GM12865 (cell line): ENCODE measurements at places on chromosomes 6 and 20.

DNA sequence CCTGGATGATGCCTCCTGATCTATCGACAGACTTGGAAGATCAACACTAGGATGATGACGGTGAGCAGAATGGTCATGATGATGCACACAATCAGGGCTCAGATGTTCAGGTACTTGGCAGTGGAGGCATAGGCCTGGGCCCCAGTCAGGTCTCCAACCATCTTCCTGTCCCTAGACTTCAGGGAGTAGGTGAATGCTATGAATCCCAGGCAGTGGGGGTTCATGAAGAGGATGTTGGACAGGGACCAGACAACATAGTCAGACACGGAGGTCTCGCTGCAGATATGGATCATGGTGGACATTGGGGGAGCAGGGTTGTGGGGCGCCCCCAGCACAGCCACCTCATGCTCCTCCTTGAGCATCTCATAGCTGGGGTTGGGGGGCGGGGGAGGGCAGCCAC, 27.5 kb downstream of the HLA-F start:
- no peak for DNase-seq

- peak; percentile 78 for DNase-seq
Observed at GRCh38 chr6:63307581-63308246, 12.1 kb downstream of the LGSN start.

GRCh38 chr6:28976677-28977076, 28.4 kb downstream of the ZNF311 start:
- no peak for DNase-seq

DNA sequence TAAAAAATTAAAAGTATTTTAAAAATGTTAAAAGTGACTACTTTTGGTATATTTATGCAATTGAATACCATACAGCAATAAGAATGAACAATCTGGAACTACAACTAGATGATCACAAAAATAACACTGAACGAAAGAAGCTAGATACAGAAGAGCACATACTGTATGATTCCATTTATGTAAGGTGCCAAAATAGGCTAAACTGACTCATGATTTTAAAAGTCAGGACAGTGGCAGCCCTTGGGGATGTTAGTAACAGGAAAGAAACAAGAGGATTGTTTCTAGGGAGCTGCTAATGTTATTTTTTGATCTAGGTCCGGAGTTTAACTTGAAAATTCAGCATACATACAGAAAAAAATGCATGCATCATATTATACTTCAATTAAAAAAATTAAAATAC, 42.3 kb downstream of the KIF13A start:
- no peak for DNase-seq

DNA sequence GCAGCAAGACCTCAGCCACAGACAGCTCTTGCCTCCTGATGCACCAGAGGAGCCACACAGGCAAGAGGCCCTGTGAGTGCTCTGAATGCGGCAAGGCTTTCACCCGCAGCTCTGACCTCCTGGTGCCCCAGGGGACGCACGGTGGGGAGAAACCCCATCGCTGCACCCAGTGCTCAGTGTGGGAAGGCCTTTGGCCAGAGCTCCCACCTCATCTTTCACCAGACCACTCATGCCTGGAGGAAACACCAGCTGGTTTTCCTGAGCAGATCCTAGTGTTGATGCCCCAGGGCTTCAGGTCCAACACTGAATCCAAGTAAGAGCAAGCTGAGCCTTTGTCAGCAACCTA, 37.0 kb upstream of the XRN2 start:
- DNase-seq: peak; percentile 4

DNA sequence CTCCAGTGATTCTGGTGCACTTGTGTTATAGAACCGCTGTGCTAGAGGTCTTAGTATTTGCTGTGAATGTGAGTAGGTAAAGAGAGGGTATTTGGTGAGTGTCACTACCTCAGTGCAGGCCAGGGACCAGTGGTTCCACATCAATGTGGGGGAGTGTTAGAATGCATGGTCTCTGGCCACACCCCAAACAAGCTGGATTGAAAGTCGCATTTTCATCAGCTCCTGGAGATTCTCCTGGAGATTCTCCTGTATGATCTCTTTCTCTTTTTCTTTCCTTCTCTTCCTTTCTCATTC, 26.8 kb upstream of the BCAS1 start:
- no peak for DNase-seq

DNA sequence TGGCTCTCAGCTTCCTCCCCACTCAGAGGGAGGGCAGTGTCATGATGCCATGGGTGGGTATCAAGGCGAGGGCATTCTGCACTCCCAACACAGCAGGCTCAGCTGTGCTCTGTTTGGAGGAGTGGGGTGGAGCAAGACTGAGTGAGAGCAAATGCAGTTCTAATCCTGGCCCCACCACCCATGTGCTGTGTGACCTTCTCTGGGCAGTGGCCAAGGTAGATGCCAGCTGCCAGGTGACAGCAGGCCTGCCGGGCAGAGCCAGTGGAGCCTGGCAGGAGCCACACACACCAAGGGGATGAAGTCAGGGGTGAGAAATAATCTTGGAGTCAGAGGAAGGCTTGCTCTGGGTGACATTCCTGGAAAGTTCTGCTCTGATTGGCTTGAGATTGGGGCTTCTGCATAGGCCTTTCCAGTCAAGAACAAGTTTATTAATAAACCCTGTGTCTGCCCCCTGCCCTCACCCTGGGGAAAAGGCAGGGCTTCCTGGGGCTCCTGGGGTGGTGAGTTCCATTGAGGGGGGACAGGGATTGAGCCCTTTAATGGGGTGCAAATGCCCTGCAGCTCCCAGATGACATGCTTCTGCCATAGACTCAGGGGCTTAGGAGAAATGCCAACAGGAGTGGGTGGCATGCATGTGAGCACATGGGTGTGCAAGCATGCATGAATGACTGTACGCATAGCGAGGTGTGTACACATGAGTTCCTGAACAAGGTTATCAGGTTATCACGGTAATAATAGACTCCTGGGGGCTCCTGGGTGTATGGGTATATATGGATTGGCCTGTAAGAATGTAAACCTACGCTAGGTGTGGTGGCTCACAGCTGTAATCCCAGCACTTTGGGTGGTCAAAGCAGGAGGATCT, 134.2 kb downstream of the MRPL14 start:
- no peak for DNase-seq

- DNase-seq: no peak
Observed at GRCh38 chr6:141752677-141753076, 380.0 kb upstream of the GJE1 start.

- DNase-seq: no peak
Observed at GRCh38 chr6:150249261-150249660, 106.4 kb downstream of the PPP1R14C start.

GRCh38 chr20:57658833-57659516, 38.7 kb upstream of the ZBP1 start:
- DNase-seq: no peak

GRCh38 chr6:96704713-96705112, 132.6 kb downstream of the GPR63 start:
- peak; percentile 9 for DNase-seq

DNA sequence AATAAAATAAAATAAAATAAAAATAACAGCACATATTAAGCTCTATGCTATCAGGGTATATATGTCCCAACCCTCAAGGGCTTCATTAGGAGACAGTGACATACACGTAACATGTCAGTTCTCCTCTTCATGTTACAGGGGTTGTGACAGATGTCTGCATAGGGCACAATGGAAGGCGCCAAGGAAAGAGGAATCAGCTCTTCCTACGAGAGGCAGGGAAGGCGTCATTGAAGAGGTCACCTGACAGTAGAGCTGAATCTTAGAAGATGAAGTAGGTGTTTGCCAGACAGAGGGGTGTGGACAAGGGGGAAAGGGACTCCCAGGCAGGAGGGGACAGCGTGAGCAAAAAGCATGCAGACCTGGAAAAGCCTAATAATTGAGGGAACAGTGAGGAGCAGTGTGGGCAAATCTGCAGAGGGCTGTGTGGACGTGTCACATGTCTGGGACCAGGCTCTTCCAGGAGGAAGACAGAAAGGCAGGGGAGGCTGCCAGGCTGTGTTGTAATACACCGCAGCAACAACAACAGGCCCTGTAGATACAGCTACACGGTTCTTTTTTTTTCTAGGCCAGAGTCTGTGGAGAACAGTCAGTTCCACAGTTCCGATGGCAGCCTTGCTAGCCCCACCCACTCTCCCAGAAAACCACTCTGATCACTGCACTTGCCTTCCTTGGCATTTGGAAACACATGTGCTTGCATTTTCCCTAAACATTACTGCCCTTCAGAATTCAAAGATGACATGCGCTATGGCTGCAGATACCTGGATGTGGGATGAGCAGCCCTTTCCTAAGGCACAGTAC, 2.5 kb upstream of the FKBP5 start:
- DNase-seq: no peak

GRCh38 chr6:75211920-75212590, 6.2 kb upstream of the COL12A1 start:
- no peak for DNase-seq

DNA sequence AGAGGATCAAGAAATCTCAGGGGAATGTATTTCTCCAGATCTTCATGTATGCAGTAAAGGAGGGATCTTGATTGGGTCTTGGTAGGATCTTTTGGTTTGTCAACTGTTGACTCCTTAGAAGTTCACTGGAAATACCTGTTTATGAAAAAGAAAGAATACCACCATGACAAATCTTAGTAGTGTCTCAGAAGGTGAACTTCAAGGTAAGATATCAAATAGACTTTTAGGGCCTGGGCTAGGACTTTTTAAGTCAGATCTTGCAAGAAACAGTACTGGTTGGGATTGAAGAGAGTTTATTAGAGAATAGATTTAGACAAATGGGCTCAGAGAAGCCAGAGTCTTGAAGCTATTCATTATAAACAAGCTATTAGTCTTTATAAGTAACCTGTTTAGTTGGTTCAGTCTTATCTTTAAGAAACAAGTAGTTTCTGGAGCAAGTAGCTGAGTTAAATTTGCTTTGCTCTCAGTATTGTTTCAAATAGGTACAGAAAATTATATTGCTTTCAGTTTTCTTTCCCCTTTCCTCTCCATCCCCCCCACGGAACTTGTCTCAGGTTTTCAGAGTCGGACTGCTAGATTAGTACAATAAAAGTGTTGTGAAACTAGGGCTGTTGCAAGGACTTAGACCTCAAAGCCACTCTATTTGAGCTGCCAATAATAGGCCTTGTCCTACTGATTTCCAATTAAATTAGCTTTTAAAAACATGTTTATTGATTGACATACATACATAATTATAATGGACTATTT, 529.1 kb upstream of the CITED2 start:
- DNase-seq: peak; percentile 85

GRCh38 chr6:79375635-79376337, 141.3 kb upstream of the HMGN3 start:
- DNase-seq: no peak

DNA sequence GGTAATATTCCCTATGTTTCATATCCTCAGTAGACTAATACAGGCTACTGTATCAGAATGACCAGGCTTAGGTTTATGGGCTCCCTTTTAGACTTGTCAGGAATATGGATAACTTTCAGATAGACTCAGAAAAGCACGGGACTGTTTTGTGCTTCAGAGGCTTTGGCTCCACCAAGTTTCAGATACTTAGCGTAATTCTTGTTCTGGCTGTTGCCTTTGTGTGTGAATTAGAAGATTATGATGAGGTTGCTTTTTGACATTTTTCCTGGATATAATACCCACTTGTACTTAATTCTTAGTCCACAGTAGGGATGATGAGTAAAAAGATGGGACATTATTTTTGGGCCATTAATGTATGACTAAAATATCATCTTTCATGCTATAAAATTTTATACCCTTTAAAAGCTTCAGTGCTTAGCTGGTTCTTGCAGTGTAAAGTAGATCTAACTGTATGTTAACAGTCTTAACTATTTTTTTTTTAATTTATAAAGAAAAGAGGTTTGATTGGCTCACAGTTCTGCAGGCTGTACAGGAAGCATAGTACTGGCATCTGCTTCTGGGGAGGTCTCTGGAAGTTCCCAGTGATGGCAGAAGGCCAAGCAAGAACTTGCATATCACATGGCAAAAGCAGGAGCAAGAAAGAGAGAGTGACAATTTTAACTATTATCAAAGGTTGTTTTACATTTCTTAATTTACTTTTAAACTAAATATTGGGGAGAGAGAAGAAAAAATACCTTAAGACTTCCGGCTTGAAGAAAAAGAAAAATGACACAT, 120.7 kb downstream of the ZFAND3 start:
- DNase-seq: no peak

DNA sequence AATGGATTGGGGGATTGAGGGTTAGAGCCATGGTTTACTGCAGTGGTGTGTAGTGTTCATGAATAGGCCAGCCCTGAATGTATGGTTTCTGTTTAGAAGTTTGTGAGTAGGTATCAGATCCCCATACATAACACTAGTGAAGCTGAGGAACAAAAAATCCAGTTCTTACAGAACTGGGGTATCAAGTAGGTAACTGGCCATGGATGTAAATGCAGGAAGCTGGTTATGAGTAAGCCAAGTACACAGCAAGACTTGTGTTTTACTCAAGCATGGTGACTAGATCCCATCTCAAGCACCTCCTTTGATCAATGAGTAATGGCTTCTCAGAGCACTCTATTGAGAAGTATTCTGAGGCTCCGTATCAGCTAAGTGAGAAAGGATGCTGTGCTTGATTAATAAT, 613.7 kb upstream of the FLRT3 start:
- peak; percentile 65 for DNase-seq
